ENCODE measurements at places on chromosomes 12 and 14.

DNA sequence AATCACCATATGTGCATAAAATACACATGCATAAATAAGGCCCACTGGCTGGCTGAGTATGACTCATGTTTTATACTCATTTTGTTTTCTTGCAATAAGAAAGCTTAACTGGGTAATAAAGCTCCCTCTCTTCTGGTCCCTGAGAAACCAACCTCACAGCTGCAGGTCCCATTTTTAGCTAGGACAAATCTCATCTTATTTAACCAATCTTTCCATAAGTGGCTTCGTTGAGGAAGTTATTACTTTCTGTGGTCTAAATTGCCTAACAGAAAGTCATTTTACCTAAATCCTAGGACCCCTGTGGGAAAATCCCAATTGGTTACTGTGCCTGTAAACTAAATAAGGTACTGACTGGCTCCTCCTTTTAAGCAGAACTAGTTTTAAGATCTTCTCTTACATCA, 232.8 kb upstream of the FBXO33 start:
- DNase-seq: no peak

DNA sequence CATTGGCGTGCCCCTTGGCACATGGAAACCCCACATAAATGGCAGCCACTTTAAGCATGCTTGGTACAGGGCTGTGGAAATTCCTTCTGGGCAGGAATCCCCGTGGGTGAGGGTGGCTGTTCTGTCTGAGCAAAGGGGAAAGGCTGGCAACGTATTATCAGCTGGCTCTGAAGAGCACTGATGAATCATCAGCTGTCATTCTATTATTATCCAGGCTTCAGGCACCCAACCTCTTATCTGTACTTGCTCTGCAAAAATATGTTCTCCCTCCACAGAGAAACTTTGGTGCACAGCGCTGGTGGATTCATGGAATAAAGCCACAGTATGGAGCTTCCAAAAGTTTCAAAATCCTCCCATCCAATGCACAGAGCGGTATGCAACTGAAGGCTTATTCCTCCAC, 167.1 kb downstream of the TBX5 start:
- DNase-seq: no peak

DNA sequence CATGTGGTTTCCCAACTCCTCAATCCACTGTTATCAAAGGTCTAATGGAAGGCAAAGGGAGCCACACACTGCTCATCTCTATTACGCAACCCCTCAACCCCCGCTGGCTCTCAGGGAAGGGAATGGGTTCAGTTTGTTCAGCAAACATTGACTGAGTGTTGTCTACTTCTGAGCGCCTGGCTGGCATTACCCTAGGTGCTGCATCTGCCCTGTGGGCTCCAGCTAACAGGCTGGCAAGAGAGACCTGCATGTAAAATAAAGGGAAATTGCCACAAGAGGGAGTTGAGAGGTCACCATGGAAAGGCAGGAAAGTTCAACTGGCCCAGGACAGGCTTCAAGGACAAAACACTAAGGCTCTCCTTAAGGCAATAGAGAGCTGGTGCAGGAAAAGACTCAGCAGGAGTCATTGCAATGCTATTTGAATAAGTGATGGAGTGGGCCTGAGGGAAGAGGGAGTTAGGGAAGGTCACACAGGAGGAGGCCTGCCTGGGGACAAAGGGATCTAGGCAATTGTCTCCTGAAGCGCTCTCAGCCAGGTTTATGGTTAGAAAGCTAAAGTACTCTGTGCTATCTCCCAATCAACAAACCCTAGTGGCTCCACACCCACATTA, 5.5 kb upstream of the ZNF740 start:
- no peak for DNase-seq

- no peak for DNase-seq
Measured at GRCh38 chr12:131855521-131856142, 27.4 kb downstream of the MMP17 start.

GRCh38 chr14:74409441-74409840, 16.6 kb downstream of the SYNDIG1L start:
- DNase-seq: no peak

DNA sequence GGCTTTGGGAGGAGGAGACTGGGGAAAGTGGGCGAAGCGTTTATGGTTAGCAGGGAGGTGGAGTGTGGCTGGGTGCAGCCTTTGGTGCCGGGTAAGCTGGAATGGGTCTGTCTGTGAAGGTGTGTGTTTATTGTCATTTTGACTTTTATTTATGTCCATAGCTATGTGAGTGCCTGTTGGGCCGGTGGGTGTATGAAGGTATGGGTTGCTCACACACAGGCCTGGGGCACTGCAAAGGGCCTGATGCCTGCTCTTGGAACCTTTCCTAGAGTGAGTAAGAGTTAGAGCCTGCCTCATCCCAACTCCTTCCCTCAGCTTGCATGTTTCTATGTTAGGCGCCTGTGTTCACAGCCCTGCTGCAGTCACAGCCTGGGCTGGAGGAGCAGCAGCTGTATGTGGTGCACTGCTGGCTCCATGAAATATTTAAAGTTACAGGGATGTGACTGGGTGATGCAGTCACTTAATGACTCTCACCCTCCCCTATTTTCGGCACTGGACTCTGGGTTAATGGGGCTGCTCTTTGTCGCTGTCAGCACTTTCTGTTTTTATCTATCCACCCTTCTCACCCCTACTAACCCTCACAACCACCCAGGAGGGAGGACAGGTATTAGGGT, 2.6 kb upstream of the PPP1R1A start:
- peak; percentile 33 for DNase-seq
